HFFc6 (cell line): ENCODE measurements at places on chromosomes 12 and 14. TPM values are rescaled to one million over a fixed set of nuclear protein-coding genes. Genes with fewer than 3 reads are reported as not detected.
A peak's percentile ranks its signal among the peaks of the same experiment; 100 is the strongest.

DUSP6 gene
- 44.3 to 88.3 TPM (median 61.4 TPM) in 3 replicates for total RNA-seq

CACNA2D4 gene
- total RNA-seq = 0.22 TPM in 1 of 3 replicates, not detected in the others

MYF5 gene
- not detected in 3 replicates for total RNA-seq

- no peak overlapping the region for H3K4me3 ChIP-seq
- peaks cover 25% of the 10 kb centered on the region for H3K27me3 ChIP-seq
- no peaks in the 10 kb centered on the region for H3K36me3 ChIP-seq
- H3K4me1 ChIP-seq = no peaks in the 10 kb centered on the region; the same call in 1 of the 2 replicates
- no peak for DNase-seq
Observed at GRCh38 chr12:5232291-5232690, 188.6 kb downstream of the KCNA5 start.

DNA sequence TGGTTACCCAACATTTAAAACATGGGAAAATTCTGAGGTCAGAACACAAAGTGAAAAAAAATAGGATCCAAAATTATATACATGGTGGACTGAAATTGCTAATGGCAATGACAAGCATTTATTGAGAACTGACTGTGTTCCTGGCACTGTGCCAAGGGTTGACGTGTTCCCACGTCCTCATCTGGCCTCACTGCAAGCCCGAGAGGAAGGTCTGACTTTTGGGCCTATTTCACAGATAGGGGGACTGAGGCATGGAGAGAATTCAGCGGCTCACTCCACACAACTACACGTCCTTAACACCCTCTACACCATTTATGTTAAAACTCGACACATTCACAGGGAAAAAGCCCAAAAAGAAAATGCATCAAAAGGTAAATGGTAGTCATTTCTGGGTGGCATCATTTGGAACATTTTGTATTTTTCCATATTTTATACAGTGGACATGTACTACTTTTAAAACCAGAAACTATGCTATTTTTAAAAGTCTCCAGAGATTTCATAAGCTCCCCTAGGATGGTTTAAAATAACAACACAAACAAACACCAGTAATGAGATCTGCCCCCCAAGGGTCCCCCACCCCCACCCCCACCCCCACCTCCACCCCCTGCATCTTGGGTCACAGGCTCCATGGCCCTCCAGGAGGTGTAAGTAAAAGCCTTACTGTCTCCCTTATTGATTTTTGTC lies 27.7 kb downstream of the CLMN start:
- DNase-seq = no peak
- H3K4me1 ChIP-seq = no peaks in the 10 kb centered on the region
- no peak overlapping the region for H3K27ac ChIP-seq
- H3K27me3 ChIP-seq = peaks cover 1% of the 10 kb centered on the region

DNA sequence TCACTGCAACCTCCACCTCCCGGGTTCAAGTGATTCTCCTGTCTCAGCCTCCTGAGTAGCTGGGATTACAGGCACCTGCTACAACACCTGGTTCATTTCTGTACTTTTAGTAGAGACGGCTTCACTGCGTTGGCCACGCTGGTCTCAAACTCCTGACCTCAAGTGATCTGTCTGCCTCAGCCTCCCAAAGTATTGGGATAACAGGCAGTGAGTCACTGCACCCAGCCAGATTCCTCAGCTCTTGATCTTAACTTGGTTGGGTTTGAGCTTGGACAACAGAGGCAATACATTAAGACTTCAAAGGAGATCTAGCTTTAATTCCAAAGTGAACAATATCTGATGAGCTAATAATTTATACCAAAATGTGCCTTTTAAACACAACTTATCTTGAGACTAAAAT lies 5.6 kb downstream of the DAZAP2 start:
- H3K4me1 ChIP-seq = peaks cover 66% of the 10 kb centered on the region
- H3K27ac ChIP-seq = peak overlapping the region; percentile 59
- no peaks in the 10 kb centered on the region; the same call in none of the 2 replicates for H3K27me3 ChIP-seq
- peak; percentile 13 for DNase-seq

DNA sequence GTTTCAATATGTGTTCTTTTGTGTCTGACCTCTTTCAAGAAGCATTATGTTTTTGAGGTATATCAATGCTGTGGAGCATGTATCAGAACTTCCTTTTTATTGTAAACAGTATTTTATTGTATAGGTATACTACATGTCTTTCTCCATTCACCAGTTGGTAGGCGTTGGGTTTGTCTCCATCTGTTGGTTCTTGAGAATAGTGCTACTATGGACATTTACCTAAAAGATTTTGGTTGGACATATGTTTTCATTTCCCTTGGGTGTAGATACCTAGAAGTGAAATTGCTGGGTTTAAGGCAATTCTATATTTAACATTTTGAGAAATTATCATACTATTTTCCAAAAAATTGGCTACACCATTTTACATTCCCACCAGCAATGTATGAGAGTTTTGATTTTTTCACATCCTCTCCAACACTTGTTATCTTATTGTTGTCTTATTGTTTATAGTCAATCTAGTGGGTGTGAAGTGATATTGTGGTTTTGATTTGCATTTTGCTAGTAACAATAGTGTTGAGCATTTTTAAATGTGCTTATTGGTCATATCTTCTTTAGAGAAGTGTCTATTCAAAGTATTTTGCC lies 409.2 kb downstream of the IPO8 start:
- no peaks in the 10 kb centered on the region for H3K27me3 ChIP-seq
- H3K4me3 ChIP-seq = no peak overlapping the region
- no peaks in the 10 kb centered on the region for H3K4me1 ChIP-seq
- no peaks in the 10 kb centered on the region for H3K36me3 ChIP-seq

DNA sequence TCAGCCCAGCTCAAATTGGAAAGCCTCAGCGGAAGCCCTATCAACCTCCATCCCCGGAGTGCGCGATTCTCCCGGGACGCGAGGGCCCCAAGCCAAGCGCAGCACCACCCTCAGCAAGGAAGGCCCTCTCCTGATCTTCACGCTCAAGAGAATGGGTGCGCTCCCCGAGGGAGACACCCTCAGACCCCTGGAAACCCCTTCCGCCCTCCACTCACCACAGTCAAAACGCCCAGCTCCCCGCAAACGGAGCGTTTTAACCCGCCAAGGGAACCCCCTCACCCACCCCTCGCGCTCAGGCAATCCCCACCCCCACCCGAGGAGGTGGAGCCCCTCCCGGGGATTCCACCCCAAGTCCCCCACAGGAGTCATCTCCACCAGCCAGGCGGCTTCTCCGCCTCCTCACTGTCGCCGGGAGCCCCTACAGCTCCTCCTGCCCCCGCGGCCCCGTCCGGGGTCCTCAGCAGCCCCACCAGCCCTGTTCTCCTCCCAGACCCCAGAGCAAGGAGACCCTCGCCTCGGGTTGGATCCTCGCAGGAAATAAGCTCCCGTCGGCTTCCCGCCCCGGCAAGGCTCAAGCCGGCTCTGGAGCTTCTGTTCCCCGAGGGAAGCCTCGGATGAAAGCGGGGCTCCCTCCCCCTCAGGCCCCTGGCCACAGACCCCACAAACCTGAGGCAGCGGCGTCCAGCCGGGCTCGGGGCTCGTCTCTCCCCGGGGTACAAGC lies 507 bp downstream of the BAZ2A start:
- H3K4me3 ChIP-seq = peak overlapping the region; percentile 92
- H3K36me3 ChIP-seq = peaks cover 14% of the 10 kb centered on the region; the same call in 1 of the 2 replicates
- peaks cover 69% of the 10 kb centered on the region for H3K4me1 ChIP-seq
- DNase-seq = no peak

DNA sequence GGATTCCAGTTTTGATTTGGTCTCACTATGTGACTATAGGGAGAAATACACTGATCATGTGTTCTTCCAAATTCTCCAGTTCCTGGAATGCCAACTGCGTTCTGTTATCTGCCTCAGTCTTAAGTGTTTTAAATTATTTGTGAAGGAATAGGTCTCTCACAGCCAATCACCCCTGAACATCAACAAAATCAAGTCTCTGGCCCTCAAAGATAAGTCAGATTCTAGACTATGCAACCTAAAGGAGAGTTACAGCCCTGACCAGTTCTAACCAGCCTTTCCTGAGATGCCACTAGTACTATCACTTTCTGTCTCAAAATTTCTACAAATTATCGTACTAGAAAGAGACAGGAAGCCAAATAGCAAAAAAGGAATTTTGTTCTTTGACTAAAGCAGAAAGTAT lies 22.3 kb downstream of the ZFC3H1 start:
- no peak for DNase-seq
- H3K4me1 ChIP-seq = peaks cover 16% of the 10 kb centered on the region; the same call in 1 of the 2 replicates
